KBM-7 (cell line): ENCODE measurements at places on chromosomes 2 and 18.
A peak's percentile ranks its signal among the peaks of the same experiment; 100 is the strongest.

DNA sequence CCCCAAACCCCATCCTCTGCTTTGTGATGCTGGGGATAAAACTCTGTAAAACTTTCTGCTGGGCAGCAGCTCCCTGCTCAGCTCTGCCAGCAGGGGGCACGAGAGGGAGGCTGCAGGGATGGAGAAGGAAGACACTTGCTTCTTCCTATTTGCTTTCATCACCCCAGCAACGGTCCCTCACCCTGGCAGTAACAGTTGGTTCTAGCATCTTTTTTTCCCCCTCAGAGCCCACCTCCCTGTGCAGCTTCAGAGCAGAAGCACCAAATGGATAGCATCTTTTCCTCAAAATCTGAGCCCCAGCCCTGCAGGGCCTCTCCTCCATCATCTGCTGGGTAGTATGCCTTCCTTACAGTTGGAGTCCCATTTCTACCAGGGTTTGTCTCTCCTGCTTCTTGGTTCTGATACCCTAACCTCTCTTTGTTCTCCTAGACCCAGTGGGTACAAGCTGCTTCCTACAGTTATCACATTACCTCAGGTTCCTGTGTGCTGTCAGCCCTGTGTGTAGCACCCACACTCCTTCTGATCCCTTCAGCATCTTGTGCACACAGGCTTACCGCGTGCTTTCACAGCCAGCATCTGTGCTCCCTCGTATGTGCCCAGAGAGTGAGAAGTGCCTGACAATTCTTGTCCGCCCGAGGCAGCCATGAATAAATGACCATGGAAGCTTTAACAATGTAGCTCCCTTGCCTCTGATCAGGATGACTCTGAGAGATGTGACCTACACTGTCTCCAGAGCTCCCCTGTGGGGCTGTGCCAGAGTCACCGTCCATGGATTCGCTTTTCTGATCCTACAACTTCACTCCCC, 14.5 kb downstream of the CKAP2L start:
- DNase-seq, result peak; percentile 91

DNA sequence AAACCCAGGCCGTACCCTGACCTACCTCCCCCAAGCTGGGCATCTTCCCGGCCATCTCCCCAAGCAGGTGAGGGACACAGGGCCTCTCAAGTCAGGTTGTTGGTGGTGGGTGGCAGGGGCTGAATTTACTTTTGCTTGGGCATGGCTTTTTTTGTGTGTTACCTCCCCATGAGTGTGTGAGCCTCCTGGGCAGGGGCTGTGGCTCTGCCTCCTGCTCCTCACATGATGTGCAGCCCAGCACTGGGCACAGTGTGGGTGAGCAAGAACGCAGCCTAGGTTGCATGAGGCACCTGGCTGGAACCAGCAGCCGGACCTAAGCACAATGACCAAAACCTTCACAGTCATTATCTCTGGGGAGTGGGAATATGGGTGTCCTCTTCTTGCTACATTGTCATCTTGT, 22.3 kb downstream of the CELF4 start:
- no peak for DNase-seq

DNA sequence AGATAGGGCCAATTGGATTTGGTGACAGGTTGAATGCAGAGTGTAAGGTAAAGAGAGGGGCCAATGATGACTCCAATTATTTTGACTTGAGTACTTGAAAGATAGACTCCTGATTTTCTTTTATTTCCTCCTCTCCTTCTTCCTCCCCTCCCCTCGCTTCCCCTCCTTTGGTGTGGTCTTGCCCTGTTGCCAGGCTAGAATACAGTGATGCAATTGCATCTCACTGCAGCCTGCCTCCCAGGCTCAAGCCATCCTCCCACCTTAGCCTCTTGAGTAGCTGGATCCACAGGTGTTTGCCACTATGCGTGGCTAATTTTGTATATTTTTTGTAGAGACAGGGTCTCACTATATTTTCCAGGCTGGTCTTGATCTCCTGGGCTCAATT, 2.3 kb downstream of the DGUOK start:
- DNase-seq, result no peak

DNA sequence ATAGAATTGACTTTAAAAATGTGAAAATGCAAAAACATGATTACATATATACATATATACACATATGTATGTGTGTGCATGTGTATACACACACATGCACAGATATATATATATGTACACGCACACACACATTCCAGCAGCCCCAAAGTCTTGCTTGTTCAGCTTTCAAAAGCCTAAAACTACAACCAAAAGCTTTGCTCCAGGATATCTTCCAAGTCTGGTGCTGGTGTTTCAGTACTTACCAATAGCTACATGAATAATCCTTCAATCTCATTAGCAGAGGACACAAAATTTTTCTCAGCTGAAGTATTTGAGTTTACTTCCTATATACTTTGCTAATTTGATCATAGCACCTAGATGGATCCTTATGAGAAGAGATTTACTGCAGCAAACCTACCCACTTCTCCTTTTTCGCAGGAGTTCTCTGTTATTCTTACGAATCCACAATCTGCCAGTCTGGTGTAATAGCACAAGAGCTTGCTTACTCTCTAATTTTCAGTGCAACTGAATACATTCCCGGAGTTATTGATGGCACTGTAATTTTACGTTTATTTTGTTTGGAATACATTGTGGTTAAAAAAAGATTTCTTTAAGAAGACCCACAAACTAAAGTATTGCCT, 553.3 kb downstream of the ARHGAP15 start:
- peak; percentile 53 for DNase-seq

- DNase-seq, result no peak
Measured at GRCh38 chr2:215847718-215848117, 165.6 kb downstream of the MREG start.

GRCh38 chr2:197997083-197997541, 192.7 kb downstream of the PLCL1 start:
- DNase-seq, result no peak

DNA sequence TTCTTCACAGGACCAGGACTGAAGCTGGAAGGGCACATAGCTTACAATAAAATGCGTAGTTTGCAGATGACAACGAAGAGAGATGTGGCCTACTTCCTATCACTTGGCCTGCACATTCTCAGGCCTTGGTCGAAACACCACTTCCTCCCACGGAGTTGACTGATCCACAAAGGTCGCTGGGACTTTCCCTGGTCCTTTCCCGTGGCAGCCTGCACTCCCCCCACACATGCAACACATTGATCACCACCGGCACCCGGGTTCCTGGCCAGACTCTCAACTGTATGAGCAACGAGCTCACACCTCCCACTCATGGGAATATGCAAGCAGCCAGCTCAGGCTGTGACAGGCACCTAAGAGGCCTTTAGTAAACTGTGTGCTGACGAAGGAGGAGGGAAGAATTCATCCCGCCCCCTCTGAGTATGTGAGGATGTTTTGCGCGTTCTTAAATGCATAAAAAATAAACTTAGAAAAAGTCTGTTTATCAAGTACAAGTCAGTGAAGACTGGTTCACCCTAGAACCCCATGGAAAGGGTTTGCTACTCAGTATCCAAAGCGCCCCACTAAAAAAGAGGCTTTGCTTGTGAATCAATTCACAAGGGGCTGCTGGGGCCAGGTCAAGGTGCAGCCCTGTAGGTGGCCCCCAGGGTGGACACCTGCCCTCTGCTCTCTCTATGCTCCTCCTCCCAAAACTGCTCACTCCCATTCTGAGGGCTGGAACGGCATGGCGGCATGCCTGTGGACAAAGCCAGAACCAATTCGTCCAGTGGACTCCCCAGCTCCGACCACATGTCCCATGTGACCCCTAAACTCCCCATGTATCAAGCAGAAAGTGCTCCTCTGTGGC, 154.3 kb downstream of the EIPR1 start:
- DNase-seq, result peak; percentile 9

DNA sequence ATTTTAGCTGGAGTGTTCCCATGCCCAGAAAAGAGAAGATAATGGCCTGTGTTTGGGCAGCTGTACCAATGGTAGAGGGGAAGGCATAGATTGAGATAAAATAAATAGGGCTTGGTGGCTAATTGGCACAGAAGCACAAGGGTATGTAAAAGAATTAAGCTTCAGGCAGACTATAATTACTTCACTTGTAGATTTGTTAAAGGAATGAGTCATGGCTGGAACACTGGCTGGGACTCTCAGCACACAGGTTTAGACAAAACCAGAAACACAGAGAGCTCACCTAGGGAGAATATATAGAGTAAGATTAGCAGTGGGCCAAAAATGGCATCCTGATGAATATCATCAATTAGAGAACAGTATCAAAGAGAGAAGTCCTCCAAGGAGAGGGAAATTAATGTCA, 198.3 kb upstream of the FIGN start:
- no peak for DNase-seq

- no peak for DNase-seq
Measured at GRCh38 chr18:63890950-63891304, 3.4 kb downstream of the SERPINB2 start.

DNA sequence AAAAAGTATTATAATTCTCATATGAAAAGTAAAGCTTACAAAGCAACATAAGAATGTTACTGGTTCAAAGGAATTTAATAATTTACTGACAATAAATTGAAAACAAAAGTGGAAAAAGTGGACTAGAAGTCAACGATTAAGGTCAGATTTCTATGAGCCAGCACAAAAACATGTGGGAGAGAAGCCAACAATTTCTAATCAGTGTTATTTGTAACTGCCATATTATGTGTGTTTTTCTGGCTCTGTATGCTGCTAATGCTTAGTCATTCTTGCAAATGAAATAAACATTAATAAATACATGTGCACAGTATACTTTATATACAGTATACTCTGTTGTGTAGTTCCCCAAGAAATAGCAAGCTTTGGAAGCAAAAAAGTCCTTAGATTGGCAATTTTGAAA, 301.3 kb upstream of the RGPD4 start:
- DNase-seq, result no peak

DNA sequence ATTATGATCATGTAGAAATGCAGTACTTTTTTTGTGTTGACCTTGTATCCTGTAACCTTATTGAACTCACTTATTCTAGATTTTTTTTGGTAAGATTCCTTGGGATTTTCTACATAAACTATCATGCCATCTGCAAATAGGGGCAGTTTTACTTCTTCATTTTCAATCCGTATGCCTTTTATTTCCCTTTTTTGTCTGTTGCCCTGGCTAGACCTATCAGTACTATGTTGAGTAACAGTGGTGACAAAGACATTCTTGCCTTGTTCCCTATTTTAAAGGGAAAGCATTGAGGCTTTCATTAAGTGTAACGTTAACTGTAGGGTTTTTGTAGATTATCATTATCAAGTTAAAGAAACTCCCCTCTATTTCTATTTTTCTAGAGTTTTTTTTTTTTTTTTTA, 92.3 kb downstream of the LYPD1 start:
- DNase-seq, result peak; percentile 18

DNA sequence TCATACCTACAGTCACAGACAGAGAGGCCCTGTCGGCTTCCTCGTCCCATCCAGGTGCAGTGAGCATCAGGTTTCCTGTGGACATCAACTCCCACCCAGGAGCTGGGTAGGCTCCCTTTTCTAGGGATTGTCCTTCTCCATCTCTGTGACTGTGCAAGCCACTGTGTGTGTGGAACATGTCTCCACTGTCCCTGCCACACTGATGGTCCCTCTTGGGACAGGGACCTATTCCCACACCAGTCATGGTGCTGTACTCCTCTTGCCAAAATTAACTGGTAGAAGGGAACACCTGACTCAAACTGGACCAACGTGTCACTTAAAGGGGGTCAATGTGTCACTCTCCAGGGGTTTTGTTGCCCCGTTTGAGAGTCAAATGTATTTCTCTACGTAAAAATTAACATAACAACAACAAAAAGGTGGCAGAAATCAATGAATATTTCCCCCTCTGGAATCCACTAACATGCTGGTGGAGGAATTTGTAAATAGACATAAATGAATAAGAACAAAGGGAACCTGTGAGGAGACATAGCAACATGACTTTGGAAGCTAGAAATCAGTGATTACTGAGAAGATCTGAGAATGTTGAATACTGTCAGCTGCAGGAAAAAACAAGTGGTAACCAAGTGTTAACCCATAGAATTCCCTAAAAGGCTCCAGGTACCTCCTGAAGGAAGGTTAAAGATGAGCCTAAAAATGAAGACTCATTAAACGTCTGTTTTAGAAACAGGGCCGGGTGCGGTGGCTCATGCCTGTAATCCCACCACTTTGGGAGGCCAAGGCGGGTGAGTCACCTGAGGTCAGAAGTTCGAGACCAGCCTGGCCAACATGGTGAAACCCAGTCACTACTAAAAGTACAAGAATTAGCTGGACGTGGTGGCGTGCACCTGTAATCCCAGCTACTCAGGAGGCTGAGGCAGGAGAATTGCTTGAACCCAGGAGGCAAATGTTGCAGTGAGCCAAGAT, 40.4 kb downstream of the SH2D6 start:
- no peak for DNase-seq

GRCh38 chr2:234386971-234387370, 109.9 kb downstream of the ARL4C start:
- no peak for DNase-seq

DNA sequence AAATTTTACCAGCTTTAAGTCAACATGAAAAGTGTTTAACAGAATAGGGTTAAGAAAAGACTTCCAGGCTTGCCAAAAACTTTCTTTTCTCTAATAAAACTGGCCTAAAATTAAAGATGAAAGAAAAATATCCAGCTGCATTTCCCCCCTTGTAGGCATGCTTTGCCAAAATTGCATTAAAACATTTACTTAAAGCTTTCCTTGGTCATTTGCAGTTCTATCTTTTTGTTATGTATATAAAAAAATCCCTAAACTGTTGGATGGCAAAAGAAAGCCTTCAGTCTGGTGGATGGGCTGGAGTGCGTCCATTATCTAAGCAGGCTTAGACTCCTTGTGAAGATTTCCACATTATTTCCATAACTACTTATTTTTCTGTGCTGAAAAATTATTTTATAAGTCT, 105.4 kb upstream of the DSEL start:
- no peak for DNase-seq

DNA sequence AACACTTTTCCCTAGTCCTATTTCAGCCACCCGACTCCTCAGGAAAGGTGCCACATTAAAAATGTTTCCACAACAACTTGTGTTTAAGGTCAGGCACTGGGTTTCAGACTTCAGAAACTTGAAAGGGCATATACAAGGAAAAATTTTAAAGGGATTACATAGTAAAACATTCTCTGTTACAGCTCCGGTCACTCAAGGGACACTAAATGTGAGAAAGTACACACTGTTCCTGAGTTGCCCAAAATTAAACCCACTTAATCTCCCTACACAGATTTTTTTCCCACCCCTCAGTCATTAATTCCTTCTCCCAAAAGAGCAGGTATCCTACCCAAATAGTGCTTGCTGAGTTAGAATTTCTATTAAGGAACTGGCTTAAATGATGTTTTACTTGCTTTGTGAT, 14.2 kb downstream of the STK39 start:
- no peak for DNase-seq

DNA sequence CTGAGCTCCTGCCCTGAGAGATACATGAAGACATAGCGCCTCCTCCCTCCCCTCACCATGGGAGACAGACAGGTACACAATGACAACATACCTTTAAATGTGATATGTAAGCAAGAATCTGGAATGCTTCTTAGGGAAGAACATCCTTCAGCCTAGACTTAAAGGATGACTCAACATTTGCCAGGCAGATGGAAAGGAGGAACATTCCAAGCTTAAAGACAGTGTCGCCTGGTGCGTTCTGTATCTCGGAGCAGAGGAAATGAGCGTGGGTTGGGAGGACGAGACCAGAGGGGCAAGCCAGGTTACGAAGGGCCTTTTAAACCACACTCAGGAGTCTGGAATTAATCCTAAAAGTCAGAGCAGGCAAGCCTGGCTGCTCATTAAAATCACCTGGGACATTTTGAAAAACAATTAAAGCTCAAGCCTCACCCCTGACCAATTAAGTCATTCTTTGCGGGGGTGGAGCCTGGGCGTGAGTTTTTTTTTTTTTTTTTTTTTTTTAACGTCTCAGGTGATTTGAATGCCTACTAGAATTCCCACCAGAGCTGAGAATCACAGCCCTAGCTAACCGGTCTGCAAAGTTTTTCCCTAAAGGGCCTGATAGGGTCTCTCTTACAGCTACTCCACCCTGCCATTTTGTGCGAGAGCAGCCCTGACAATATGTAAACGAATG, 131.2 kb upstream of the SEC11C start:
- DNase-seq, result no peak
